Ovary (tissue), 10 donors: ENCODE measurements at places on chromosomes 7 and 10.

DNA sequence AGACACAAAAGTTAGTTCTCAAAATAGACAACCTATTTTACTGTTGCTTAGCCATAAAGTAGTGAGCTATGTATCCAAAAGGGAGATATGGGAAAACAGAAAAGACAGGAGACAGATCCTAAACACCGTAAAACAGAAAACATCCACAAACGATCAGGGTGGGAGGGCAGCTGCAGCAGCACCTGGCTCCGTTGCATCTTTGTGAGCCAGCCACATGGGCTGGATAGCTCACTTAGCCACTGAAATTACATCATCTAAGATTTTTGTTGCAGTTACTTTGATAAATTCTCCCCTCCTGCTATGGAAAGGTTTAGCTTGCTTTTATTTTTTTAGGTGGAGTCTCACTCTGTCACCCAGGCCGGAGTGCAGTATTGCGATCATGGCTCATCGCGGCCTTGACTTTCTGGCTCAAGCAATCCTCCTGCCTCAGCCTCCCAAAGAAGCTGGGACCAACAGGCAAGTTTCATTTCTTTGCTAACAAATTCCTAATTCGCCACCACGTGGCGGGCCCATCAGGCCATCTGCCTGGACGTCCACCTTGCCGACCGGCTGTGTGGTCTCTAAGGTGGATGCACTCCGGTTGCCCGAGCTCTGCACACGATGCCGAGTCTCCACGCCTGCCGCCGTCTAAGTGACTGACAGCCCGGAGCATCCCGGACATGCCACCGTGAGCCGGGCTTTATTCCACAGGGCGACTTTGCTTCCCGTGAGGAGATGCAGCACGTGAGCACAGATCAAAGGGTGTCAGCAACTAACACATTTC lies 159.8 kb downstream of the DIP2C start:
- DNase-seq: no peak

DNA sequence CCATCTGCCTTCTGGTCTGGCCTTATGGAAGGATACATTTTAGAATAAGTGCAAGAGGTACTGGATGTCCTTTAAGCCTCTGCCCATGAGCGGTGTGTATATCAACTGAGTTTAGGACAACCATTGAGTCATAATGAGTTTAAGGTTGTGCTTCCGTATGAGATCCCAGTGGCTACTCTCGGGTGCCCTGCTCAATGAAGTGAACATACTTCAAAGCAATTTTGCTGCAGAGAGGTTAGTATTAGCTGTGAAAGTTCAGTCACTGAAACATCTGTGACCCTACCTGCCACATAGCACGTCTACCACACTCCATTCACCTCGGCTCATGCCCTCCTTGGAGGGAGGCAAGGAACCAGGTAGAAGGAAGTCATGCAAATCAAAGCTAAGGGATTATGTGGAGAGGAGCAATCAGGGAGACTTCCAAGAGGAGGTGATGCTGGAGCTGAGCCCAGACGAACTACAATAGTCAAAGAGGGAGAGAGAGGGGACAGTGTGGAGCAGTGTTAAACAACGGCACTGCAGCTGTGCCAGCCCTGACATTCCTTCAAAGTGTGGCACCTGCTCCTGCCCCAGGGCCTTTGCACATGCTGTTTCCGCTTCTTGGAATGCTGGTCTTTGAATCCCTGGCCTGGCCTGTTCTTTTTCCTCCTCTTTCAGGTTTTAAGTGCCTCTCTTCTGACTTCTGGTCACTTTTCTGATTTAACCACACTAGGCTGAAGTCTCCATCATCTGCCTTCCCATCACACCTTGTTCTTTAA lies 25.4 kb downstream of the BTBD16 start:
- no peak for DNase-seq

DNA sequence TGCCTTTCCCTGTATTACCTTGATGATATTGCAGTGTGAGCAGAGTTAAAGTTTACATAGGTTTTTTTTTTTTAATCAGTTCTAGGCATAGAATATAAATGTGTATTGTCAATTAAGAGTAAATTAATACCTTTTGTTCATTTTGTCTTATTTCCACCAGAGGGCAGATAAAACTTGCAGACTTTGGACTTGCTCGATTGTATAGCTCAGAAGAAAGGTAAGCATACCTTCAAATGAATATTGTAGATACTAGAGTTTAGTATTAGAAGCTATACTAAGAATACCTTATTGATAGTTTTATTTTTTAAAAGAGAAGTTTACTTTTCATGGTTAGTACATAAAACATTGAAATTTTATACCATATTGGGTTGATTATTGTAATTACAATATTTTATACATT lies 86.8 kb downstream of the MPLKIP start:
- DNase-seq: no peak

- no peak for DNase-seq
These were observed 32.5 kb downstream of the CDCA7L start for GRCh38 chr7:21912931-21913780.

DNA sequence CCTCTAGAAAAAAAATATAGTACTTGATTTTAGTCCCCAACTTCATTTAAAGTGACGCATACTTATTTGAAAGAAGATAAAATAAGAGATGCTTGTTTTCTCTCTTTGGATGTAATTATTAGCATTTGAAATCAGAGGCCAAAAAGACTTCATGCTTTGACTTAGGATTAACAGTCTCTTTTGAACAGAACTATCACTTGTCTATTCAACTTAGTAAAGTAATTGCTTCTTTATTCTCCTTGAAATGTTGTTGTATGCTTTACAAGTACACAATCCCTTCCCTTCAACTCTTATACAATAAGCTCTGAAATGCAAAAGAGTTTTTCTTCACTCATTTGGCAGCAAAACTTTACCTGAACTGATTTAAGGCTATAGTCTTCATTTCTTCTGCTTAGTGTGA lies 80.8 kb downstream of the HIBADH start:
- no peak for DNase-seq

GRCh38 chr10:129968853-129969183 lies 4.7 kb upstream of the EBF3 start:
- DNase-seq: no peak

DNA sequence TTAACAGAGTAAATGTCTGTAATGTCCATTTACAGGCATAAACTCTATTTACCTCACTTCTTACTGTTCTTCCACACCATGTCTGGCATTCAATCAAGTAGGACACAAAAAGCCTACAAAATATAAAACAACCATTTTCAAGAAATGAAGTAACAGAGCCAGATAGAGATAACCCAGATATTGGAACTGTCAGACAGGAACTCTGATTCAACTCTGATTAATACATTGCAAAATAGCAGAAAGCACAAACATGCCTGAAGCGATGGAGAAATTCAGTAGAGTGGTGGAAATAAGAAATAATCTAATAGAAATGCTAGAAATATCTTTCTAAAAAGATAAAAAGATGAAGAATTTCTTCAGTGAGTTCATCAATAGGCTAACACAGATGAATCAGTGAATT lies 964.4 kb downstream of the PCDH15 start:
- no peak for DNase-seq

- no peak for DNase-seq
These were observed 1091.4 kb downstream of the CNTNAP2 start for GRCh38 chr7:147207988-147208387.

DNA sequence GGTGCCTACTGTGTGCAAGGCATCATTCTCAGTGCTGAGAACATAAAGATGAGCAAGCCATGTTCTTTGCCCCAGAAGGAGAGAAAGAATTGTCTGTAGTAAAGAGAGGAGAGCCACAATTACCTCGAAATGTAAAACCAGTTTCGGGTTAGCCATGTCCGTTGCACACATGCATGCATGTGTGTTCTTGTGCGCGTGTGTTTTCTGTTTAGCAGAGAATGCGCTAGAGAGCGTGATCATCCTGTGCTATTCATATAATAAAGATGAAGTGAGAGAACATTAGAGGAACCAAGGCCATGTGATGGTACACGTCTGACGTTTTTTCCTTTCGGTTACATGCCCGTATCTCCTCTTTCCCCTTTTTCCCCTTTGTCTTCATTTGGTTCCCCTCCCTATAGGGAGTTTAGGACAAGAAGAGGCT lies 158.2 kb downstream of the CELF2 start:
- no peak for DNase-seq

DNA sequence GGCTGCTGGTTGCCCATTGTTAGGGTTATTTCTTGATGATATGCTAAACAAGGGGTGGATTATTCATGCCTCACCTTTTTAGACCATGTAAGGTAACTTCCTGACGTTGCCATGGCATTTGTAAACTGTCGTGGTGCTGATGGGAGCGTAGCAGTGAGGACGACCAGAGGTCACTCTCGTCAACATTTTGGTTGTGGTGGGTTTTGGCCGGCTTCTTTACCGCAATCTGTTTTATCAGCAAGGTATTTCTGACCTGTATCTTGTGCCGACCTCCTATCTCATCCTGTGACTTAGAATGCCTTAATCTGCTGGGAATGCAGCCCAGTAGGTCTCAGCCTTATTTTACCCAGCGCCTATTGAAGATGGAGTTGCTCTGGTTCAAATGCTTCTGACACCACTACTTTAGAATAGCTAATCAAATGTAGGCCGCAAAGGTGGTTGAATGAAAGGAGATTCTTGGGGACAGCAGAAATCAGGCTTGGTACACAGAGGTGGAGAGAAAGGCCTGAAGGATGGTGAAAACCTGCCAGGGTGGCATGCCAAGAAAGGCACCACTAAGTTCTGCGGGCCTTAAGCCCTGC lies 17.9 kb upstream of the SMO start:
- DNase-seq: no peak

- DNase-seq: no peak
These were observed 44.1 kb upstream of the ADO start for GRCh38 chr10:62760401-62760800.

DNA sequence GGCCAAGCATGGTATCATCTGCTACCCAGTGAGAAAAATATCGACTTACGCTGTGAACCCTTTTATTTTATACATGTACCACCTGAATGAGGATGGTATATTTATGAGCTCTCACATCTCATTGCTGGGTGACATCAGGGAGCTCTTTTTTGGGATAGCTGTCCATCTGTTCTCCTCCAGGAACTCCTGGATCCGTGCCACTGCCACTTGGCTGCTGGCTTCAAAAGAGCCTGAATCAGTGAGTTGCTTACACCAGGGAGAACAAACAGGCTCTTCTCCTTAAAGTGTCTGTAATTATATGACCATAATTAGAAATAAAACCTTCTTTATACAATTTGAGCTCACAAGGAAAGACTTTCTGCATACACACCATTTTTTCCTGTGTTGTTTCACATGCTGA lies 106.2 kb downstream of the KAT6B start:
- DNase-seq: peak; percentile 58

DNA sequence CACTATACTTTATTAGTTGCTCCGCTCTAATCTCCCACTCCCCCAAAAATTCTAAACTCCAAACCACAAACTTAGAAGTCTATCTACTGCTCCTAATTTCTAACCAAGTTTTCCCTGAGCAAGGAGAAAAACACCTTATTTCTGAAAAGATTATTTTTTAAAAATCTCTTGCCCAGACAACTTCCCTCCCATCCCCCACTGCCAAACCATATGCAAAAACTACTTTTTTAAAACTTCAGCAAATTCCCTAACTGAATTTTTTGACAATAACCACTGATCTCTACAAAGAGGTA lies 1.9 kb downstream of the UBE2H start:
- DNase-seq: no peak

- no peak for DNase-seq
These were observed 245.5 kb downstream of the FOXP2 start for GRCh38 chr7:114660126-114660486.

- no peak for DNase-seq
These were observed 825.3 kb upstream of the MBL2 start for GRCh38 chr10:53597835-53598251.

GRCh38 chr7:119959811-119960210 lies 313.2 kb upstream of the KCND2 start:
- no peak for DNase-seq

GRCh38 chr10:79242620-79243152 lies 104.6 kb upstream of the PPIF start:
- DNase-seq: peak; percentile 85

DNA sequence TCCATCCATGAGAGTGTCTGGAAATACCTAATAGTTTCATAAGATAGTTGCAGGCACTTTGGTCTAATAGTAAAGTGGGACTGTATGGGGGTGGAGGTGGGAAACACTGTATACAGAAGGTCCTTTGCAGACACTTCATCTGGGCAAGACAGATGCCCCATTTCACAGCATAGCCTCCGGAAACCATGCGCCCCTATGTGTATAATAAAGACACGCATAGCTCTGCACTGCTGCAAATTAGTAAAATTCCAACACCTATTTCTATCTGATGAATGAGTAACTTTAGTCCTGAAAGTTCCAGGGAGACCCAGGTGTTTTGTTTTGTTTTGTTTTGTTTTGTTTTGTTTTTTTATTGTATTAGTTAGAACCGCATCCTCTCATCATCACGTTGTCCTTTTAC lies 187.1 kb downstream of the CREB5 start:
- no peak for DNase-seq

DNA sequence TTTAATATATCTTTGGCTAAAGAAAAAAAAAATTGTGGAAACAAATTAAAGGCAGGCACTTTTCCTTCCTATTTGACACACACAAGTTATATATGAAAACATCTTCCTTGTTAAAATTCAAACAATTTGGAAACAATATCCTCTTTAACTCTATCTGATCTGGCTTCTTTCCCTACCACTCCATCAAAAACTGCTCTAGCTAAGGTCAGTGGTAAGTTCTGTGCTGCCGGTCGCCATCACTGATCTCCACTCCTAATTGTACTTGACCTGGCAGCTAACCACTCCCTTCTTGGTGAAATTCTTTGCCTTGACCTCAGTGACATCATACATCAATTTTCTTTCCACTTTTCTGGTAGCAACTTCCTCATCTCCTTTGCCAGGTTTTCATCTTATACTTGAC lies 47.9 kb upstream of the MRLN start:
- DNase-seq: no peak

- peak; percentile 74 for DNase-seq
These were observed 29.4 kb downstream of the CDK14 start for GRCh38 chr7:90625562-90625961.

DNA sequence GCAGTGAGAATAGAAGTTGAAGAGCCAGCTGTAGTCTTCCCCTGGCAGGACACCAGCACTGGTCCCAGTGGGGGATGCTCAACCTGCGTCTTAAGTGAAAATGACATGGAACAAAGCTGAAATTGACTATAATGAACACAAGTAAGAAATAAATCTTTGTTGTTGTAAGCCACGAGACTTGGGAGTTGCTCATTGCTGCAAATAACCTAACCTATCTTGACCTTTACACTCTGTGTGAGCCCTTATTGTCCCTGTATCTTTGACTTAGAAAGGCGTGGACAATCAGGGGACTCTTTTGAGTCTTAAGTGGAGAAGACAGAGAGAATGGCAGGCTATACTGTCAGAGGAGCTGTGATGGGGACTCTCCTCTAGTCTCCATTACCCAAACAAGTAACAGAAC lies 16.9 kb downstream of the ZC3HAV1L start:
- DNase-seq: no peak

- peak; percentile 2 for DNase-seq
These were observed 100.7 kb downstream of the NKX6-2 start for GRCh38 chr10:132685101-132685891.

DNA sequence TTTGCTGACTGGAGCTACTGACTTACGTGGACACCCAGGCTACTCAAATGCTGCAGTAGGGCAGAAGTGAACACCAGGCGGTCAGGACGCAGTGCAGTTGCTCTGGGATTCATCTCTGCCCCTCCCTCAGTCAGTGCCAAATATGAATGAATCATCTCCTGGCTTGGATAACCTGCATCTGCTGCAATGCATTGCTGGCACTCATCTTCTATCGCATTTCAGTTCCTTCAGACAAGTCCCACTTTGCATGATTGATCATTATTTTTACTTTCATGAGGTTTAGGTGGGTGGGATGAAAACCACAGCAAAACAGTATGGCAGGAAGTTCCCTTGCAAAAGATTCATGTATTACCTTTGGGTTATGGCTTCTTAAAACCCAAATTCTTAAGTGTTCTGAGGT lies 224.6 kb upstream of the NRP1 start:
- DNase-seq: peak; percentile 19
